Stimulated activated CD8-positive, alpha-beta memory T cell treated with anti-CD3 and anti-CD28 coated beads, Interleukin-2, amount 100 ng/mL, for 48 hours (primary cell): ENCODE measurements at places on chromosomes 5 and 9.

DNA sequence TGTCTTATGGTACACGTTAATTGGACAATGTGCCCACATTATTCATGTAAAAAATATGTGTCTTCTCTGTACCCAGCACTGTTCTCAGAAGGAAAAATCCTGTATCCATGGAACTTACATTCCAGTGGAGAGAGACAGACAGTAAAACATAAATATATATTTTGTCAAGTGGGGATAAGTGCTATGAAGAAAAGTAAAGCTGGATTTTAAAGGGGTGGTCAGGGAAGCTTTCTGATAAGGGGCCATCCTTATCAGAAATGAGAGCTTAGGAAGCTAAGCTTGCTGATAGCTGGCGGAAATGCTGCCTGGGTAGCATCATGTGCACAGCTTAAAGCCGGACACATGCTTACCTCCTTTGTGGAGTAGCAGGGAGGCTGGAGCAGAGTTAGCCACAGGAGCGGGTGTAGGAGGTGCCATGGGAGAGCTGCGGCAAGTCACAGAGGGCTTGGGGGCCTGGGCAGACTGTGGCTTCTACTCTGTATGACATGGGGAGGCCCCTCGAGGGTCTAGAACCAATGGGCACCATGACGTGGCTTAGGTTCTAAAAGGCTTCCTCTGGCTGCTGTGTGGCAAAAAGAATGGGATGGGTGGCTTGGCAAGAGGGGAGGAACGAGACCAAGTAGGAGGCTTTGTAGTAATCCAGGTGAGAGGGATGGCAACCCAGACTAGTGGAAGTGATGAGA lies 141.7 kb downstream of the FGF1 start:
- DNase-seq = no peak

- DNase-seq = peak; percentile 73
These were observed 11.9 kb downstream of the GLIPR2 start for GRCh38 chr9:36148311-36149051.

DNA sequence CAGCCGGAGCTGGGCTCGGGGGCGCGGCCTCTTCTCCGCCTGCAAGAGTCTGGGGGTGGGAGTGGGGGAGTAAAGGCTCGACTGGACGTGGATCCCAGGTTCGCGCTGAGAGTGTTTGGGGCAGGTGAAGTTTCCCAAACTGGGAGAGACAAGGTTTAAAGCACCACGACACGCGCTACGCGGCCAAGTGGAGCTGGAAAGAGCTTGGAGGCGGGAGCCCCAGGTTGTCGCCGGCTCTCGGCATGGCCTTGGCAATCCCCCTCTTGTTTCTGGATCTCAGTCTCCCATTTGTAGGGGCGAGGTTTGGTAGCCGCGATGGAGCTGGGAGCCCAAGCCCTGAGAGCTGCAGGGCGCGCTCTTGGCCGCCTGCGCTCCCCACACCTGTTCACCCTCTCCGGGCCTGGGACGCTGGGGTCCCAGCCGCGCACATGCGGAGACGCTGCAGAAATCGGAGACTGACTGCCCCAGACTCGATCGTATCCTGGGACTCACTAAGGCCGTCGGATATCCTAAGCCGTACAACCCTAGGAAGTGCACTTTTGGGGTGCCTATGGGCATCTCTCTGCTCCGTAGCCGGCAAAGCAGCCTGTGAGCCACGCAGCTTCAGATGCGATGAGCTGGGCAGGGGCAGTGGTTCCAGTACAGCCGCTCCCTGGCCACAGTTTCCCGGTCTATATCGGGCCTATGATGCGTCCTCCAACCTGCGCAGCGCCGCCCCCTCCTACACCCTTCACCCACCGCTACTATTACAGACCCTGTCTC lies 937 bp downstream of the TMOD1 start:
- no peak for DNase-seq

DNA sequence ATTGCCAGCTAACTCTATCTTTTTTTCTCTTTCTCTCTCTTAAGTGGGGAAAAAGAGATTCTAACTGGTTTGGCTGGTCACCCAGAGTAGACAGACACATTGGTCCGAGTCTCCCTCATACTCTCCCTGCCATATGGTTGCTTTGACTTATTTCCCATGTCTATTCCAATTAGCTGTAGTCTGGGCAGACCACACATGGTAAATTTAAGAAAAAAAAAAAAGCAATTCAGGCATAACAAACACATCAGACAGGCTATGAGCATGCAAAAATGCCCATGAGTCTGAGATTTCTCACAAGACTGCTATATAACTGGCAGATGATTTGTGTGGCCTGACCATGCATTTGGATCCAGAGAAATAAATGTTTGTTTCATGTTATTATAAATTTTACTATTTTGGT lies 110.2 kb upstream of the FGF10 start:
- no peak for DNase-seq

DNA sequence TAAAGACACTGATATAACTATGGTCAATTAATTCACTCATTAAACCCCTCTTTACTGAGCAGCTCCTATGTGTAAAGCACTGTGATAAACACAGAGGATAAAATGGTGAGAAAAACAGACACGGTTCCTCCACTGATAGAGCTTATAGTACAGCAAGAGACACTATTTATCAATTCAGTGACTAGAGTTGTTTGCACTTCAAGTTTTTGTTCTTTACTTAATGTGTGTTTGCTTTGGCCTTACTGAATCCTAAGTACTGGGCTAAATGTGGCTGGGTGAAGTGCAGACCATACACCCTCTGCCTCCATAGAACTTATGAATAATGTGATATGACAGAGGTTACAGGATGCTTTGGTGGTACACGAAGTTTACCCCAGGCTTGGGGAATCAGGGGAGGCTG lies 80.1 kb upstream of the ITGA1 start:
- no peak for DNase-seq

DNA sequence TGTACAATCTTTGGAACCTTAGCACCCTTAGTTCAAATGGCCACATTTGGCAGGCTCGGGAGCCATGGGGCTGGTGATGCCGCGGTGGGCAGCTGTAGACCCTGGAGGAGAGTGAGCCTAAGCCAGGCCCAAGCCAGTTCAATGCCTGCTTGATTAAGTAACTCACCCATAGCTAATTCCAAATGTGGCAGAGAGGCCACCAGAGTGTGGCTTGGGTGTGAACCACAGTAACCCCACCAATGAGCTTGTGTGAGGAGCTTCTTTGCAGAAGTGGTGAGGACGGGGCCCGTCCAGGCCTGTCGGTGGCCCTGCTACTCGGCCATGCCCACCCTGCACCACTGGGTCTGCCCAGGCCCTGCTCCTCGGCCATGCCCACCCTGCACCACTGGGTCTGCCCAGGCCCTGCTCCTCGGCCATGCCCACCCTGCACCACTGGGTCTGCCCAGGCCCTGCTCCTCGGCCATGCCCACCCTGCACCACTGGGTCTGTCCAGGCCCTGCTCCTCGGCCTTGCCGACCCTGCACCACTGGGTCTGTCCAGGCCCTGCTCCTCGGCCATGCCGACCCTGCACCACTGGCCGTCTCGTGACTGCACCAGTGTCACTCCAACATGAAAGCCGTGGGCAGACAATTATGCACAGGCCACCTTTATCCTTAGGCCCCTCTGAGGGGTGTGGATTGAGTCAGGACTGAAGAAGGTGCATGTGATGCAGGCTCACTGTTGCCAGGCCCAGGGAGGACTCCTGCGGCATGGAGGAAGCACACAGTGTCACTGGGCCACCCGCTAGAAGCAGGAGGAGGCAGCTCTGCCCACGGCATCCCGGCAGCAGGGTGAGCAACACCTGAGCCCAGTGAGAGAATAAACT lies 75.4 kb downstream of the MRPL36 start:
- DNase-seq = no peak

- no peak for DNase-seq
These were observed 739 bp upstream of the PDLIM4 start for GRCh38 chr5:132256783-132257130.

GRCh38 chr9:88748566-88749261 lies 213.7 kb downstream of the NXNL2 start:
- DNase-seq = no peak

- DNase-seq = no peak
These were observed 15.2 kb downstream of the HSPB3 start for GRCh38 chr5:54470677-54471076.

GRCh38 chr9:2302606-2303005 lies 287.5 kb downstream of the SMARCA2 start:
- no peak for DNase-seq

DNA sequence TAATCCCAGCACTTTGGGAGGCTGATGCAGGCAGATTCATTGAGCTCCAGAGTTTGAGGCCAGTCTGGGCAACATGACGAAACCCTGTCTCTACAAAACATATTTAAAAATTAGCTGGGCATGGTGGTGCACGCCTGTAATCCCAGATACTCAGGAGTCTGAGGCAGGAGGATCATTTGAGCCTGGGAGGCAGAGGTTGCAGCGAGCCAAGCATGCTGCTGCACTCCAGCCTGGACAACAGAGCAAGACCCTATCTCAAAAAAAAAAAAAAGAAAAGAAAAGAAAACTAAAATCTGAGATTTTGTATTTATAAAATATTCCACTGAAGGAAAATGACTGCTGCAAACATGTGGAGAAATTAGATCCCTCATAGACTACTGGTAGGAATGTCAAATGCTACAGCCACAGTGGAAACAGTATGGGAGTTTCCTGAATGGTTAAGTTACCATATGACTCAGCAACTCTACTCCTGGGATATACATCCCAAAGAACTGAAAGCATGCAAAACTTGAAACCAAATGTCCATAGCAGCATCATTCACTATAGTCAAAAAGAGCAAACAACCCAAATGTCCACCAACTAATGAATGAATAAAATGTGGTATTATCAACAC lies 106.1 kb downstream of the UBAP2 start:
- no peak for DNase-seq

- DNase-seq = no peak
These were observed 416.5 kb downstream of the DMRTA1 start for GRCh38 chr9:22863106-22863505.

- DNase-seq = no peak
These were observed 727 bp upstream of the GLIPR2 start for GRCh38 chr9:36135741-36136271.

DNA sequence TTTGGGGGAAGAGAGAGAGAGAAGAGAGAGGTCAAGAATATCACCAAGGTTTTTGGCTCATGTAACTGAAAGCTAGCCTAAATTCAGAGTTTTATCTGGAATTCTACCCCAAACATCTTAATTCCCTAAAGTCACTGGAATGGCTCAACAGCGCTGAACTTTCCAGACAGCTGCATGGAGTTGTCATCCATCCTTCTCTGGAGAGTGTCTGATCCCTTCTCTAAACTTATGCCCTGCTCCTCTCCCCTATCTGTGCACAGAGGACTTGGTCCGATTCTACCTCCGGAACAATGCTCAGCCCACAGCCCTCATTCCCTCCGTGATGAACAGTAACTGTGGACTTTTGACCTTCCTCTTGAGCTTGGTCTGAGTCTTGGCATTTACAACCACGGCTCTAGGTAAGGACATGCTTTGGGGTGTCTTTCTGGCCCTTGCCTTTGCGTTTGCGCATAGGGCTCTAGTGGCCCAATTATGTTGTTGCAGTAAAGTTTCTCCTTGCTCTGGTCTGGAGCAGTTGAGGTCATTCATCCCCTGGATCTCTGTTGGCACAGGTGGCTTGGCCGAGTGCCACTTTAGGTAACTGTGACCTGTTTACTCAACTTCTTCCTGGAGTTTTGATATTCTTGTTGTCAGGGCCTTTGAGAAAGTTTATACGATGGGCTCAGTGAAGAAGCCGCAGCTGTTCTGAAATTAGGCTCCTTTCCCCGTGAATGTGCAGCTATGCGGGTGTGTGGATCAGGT lies 18.3 kb upstream of the CD180 start:
- no peak for DNase-seq

GRCh38 chr9:110334183-110334582 lies 3.5 kb downstream of the TXNDC8 start:
- no peak for DNase-seq

- no peak for DNase-seq
These were observed 94.2 kb upstream of the VCAN start for GRCh38 chr5:83377131-83377865.

DNA sequence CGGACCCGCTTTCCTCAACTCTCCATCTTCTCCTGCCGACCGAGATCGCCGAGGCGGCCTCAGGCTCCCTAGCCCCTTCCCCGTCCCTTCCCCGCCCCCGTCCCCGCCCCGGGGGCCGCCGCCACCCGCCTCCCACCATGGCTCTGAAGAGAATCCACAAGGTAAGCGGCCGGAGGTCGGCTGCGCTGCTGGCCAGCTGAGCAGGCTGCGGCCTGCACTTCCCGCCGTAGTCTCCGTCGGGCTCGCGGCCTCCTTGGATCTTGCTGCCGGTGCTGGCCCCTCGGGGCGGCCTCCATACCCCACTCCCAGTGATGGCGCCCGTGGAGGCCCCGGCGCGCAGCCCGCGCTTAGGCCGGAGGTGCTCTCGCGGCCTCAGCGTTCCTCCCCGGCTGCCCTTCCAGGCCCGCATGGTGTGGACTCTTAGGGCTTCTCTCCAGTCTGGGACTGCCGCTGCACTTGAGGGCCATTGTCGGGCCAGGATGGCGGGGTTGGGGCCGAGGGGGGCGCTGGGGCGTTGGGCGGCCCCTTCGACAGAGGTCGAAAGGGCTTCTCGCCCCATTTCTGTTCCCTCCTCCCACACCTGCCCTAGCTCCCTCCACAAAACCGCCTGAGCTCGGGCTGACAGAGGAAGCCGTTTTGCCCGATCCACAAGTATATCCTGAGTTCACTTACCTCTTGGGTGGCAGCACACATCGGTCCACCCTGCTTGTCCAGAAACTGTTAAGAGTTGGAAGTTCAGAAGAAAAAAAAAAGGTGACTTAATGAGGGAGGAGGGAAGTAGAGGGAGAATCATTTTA lies 714 bp downstream of the UBE2D2 start:
- peak; percentile 40 for DNase-seq

- DNase-seq = no peak
These were observed 8.1 kb upstream of the RAD23B start for GRCh38 chr9:107274953-107275422.

GRCh38 chr5:149425729-149426128 lies 46.6 kb upstream of the IL17B start:
- DNase-seq = no peak

DNA sequence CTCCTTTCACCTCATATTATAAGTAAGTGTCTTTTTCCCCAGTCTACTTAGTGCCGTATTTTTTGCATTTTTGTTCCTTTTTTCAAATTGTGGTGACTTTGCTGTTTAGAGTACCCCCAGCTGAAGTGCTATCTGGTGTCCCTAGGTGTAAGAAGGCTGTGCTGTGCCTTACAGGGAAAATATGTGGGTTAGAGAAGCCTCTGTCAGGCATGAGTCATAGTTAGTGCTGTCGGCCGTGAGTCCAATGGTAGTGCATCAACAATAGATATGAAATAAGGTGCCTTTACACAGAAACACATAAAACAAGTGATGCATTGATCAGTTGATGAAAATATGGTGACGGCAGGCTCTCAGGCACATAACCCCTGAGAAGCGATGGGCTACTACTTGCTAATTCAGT lies 20.1 kb downstream of the SYK start:
- DNase-seq = no peak

DNA sequence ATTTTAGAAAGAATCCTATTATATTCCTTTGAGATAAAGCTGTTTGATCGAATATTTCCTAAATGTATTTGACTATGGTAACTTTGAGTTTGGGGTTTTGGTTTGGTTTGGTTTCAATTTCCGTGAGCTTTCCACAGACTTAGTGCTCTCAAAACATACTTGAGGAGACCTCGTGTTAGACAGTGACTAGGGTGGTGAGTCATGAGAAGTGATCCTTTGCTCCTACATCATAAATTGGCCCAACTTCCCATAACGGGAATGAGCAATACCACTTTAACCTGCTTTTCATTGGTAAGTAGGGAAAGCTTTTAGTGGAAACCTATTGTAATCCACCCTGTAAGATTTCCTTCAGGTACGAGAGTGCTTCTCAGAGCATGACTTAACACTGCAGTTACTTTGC lies 3.8 kb upstream of the RASEF start:
- no peak for DNase-seq

GRCh38 chr5:4511996-4512656 lies 628.0 kb upstream of the ADAMTS16 start:
- no peak for DNase-seq

GRCh38 chr5:131998431-131999040 lies 12.9 kb downstream of the ACSL6 start:
- DNase-seq = no peak
